Immature natural killer cell (primary cell): ENCODE measurements at places on chromosomes 2 and 18.

- peaks cover 23% of the 10 kb centered on the region for H3K27me3 ChIP-seq
- no peaks in the 10 kb centered on the region for H3K36me3 ChIP-seq
- no peak for DNase-seq
- peaks cover 60% of the 10 kb centered on the region for H3K4me1 ChIP-seq
- H3K27ac ChIP-seq, result peak overlapping the region; percentile 99
Measured at GRCh38 chr2:237675316-237675715, 47.9 kb downstream of the LRRFIP1 start.

DNA sequence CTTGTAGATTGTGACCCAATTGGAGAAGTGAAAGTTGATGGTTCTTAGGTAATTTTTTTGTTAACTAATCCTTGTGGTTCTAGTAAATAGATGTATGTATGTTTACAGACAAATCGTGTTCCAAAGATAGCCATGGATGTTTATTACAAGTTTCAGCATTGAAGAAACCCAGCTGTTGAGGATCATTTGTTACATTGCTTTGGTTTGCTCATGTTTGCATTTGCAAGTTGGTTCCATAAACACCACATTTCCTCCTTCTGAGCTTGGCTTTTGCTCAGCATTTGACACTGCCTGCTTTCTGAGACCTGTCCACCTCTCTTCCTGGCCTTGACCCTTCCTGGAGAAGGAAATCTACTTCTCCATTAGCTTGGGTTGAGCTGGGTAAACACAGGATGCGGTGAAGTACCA, 1.8 kb upstream of the CCDC68 start:
- no peak overlapping the region for H3K27ac ChIP-seq
- H3K27me3 ChIP-seq, result peaks cover 8% of the 10 kb centered on the region
- H3K4me3 ChIP-seq, result no peak overlapping the region
- no peaks in the 10 kb centered on the region for H3K36me3 ChIP-seq

DNA sequence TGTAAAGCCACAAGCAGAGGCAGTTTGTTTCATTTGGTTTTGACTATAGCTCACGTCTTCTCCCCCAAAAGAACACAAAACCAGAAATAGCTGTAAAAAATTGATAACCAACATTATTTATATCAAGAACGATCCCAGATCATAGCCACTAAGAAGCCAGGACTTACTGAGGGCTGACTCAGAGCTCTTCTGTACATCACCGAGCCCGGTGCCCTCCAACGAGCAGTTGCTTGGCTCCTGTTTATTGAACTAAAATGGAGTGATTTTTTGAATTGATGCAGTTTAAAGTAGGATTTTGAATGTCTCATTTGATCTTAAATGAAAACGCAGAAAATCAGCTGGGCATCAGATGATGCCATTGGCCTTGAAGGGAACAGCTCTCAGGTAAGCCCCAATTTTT, 343.3 kb downstream of the INSIG2 start:
- no peak overlapping the region for H3K4me3 ChIP-seq
- no peaks in the 10 kb centered on the region for H3K4me1 ChIP-seq
- no peak overlapping the region for H3K27ac ChIP-seq
- peaks cover 3% of the 10 kb centered on the region for H3K27me3 ChIP-seq
- H3K36me3 ChIP-seq, result no peaks in the 10 kb centered on the region
- no peak for DNase-seq

- H3K4me3 ChIP-seq, result peak overlapping the region; percentile 3
- peak; percentile 8 for DNase-seq
- no peaks in the 10 kb centered on the region for H3K27me3 ChIP-seq
Measured at GRCh38 chr2:61493523-61493942, 22.6 kb upstream of the USP34 start.

- no peaks in the 10 kb centered on the region for H3K36me3 ChIP-seq
- no peaks in the 10 kb centered on the region for H3K4me1 ChIP-seq
- no peak overlapping the region for H3K4me3 ChIP-seq
Measured at GRCh38 chr2:209331291-209331844, 92.5 kb upstream of the MAP2 start.

GRCh38 chr18:32520771-32521170, 50.1 kb upstream of the GAREM1 start:
- DNase-seq, result no peak
- no peaks in the 10 kb centered on the region for H3K4me1 ChIP-seq
- H3K27ac ChIP-seq, result no peak overlapping the region
- H3K27me3 ChIP-seq, result peaks cover 4% of the 10 kb centered on the region
- H3K4me3 ChIP-seq, result no peak overlapping the region
- H3K36me3 ChIP-seq, result no peaks in the 10 kb centered on the region

- H3K27me3 ChIP-seq, result peaks cover 8% of the 10 kb centered on the region
- H3K36me3 ChIP-seq, result no peaks in the 10 kb centered on the region
- H3K4me1 ChIP-seq, result no peaks in the 10 kb centered on the region
- no peak for DNase-seq
- no peak overlapping the region for H3K27ac ChIP-seq
Measured at GRCh38 chr18:61608316-61608715, 275.1 kb downstream of the CDH20 start.
